Adrenal gland (tissue), 19 donors: ENCODE measurements at places on chromosomes 6 and 20. TPM values are rescaled to one million over a fixed set of nuclear protein-coding genes. Genes with fewer than 3 reads are reported as not detected.

NKX2-4 gene
- total RNA-seq = not detected

- no peak for DNase-seq
Measured at GRCh38 chr6:107075951-107076381, 39.3 kb downstream of the BEND3 start.

- DNase-seq = no peak
Measured at GRCh38 chr20:61798632-61799031, 267.0 kb downstream of the TAF4 start.

DNA sequence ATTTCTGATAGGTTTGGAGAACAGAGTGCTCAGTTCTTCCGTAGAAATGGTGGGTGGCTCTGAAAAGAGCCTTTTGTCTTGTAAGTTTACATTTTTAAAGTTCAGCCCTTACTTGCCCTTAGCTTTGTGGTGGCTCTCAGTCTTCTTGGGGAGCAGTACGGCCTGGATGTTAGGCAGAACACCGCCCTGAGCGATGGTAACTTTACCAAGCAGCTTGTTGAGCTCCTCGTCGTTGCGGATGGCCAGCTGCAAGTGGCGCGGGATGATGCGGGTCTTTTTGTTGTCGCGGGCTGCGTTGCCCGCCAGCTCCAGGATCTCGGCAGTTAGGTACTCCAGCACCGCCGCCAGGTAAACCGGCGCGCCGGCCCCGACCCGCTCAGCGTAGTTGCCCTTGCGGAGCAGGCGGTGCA is 19.5 kb downstream of the OR2B2 start:
- DNase-seq = no peak

- DNase-seq = no peak
Measured at GRCh38 chr20:9457136-9457535, 57.3 kb upstream of the LAMP5 start.
